HT-29 (cell line): ENCODE measurements at places on chromosomes 5 and 9.

- DNase-seq: no peak
Measured at GRCh38 chr5:67552773-67553172, 356.2 kb upstream of the CD180 start.

DNA sequence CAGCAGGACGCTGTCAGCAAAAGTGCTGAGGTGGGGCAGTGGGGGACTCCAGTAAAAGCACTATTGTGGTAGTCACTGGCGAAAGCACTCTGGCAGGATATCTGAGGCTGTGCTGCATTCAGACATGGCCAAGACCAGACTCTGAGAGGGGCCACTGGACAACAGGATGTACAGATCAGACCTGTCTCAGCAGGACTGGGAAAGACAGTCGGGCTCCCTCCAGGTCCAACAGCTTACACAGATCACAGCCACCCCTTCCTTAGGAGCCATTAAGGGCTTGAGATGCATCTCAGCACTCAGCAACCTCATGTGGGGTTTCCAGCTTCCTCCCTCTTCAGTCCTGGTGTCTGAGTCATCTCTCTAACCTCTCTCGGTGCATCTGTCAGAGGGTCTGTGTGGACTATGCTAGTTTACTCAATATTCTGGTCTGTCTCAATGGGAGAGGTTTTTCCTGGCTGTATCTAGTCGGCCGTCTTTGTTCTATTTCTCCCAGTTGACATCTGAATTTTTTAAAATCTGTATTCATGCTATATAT is 154.5 kb downstream of the CWC27 start:
- no peak for DNase-seq

GRCh38 chr5:60196385-60197113 is 303.0 kb upstream of the PDE4D start:
- DNase-seq: peak; percentile 51

DNA sequence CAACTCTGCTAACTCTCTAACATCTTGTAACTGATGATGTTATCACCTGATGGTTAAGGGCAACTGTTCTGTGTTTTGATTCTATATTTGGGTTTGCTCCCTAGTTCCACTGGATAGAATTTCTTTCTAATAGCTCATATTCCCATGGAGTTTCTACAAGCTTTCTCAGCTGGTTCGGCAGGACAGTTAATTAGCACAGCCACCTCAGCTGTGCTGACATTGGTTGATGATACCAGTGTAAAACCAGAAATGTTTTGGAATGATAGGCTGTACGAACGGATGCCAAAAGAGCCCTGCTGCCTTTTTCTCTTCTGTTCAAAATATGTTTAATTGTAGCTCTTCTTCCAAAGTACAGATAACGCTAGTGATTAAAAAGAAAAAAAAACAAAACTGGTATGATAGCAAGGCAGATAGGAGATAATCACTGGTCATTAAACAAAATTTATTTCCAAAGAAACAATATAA is 440.5 kb upstream of the ZNF608 start:
- no peak for DNase-seq

- no peak for DNase-seq
Measured at GRCh38 chr9:126750941-126751725, 53.7 kb upstream of the ZBTB43 start.

- no peak for DNase-seq
Measured at GRCh38 chr5:156498226-156498980, 171.4 kb downstream of the SGCD start.

- DNase-seq: no peak
Measured at GRCh38 chr5:173001229-173001841, 17.8 kb downstream of the ATP6V0E1 start.

- no peak for DNase-seq
Measured at GRCh38 chr9:120117081-120117480, 462.9 kb downstream of the CDK5RAP2 start.

- no peak for DNase-seq
Measured at GRCh38 chr9:82764061-82764668, 298.8 kb downstream of the RASEF start.

DNA sequence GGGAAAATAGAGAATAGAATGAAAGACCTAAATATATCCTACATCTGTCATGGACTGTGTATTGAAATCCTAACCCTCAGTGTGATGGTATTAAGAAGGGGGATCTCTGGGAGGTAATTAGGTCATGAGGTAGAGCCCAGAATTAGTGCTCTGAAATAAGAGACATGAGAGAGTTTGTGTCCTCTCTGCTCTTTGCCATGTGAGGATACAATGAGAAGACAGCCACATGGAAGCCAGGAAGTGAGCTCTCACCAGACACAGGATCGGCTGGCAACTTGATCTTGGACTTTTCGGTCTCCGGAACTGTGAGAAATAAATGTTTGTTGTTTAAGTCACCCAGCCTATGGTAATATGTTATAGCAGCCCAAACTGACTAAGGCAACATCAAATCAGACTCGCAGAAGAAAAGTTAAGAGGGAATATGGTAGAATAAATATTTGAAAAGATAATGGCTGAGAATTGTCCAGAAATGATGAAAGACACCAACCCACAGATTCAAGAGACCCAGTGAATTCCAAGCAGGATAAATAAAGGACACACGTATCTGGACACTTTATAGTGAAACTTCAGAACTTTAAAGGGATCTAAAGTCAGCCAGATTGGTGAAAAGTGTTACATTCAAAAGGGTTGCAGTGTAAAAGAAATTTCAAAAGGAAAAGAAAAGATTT is 12.7 kb upstream of the SLC36A1 start:
- no peak for DNase-seq

- no peak for DNase-seq
Measured at GRCh38 chr5:81180780-81181460, 52.2 kb upstream of the CKMT2 start.

DNA sequence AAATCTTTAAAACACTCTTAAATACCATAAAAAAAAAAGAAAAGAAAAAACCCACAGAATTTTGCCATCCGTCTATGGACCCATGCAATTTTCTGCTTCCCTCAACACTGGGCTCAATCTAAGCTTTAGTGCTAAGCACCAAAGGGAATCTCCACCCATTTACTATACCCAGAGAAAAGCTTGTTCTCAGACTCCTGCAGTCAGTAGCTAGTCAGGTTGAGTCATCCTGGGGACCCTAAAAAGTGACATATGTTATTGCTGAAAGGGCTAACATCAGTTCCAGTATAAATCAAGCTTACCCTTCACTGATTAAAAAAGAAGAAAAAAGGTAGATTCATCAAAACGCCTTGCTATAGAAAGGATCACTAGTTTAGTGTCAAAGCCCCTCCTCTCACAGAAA is 177.6 kb downstream of the MUSK start:
- no peak for DNase-seq

DNA sequence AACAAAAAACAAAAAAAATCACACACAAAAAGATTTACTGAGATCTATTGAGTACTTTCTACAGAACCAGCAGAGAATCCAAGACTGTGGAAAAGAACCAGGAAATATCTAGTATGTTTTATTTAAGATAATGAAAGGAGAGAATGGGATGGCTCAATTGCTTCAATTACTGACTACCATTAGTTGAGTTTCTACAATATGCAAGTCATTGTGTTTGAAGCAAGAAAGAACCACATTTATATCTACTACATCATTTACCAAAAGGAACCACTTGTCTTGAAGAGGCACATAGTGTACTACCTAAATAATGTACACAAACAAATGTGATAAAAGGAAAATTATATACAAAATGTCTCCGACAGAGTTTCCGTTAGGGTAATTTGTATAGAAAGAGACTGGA is 325.9 kb upstream of the TNC start:
- DNase-seq: no peak

- no peak for DNase-seq
Measured at GRCh38 chr9:95399261-95399660, 81.8 kb upstream of the FANCC start.

- no peak for DNase-seq
Measured at GRCh38 chr5:73922224-73922623, 296.2 kb downstream of the ARHGEF28 start.

GRCh38 chr5:72356361-72356760 is 36.2 kb downstream of the PTCD2 start:
- no peak for DNase-seq
